Right atrium auricular region (tissue), 2 donors: ENCODE measurements at places on chromosomes 3 and 15. TPM values are rescaled to one million over a fixed set of nuclear protein-coding genes. Genes with fewer than 3 reads are reported as not detected.

- H3K27ac ChIP-seq = peak overlapping the region; percentile 92
- H3K27me3 ChIP-seq = no peaks in the 10 kb centered on the region
- peak overlapping the region; percentile 40 for H3K4me3 ChIP-seq
- no peaks in the 10 kb centered on the region for H3K36me3 ChIP-seq
- DNase-seq = no peak
Measured at GRCh38 chr15:63599401-63600000, 2.3 kb downstream of the FBXL22 start.

GRCh38 chr3:42895580-42895868 lies 10.4 kb upstream of the ZNF662 start:
- no peak for DNase-seq
- no peaks in the 10 kb centered on the region for H3K36me3 ChIP-seq
- H3K27ac ChIP-seq = no peak overlapping the region
- no peaks in the 10 kb centered on the region for H3K4me1 ChIP-seq
- H3K27me3 ChIP-seq = no peaks in the 10 kb centered on the region

GRCh38 chr3:150582620-150583019 lies 20.5 kb upstream of the SELENOT start:
- no peaks in the 10 kb centered on the region for H3K27me3 ChIP-seq
- no peak overlapping the region for H3K4me3 ChIP-seq
- H3K27ac ChIP-seq = no peak overlapping the region
- H3K36me3 ChIP-seq = peaks cover 54% of the 10 kb centered on the region
- no peak for DNase-seq

DNA sequence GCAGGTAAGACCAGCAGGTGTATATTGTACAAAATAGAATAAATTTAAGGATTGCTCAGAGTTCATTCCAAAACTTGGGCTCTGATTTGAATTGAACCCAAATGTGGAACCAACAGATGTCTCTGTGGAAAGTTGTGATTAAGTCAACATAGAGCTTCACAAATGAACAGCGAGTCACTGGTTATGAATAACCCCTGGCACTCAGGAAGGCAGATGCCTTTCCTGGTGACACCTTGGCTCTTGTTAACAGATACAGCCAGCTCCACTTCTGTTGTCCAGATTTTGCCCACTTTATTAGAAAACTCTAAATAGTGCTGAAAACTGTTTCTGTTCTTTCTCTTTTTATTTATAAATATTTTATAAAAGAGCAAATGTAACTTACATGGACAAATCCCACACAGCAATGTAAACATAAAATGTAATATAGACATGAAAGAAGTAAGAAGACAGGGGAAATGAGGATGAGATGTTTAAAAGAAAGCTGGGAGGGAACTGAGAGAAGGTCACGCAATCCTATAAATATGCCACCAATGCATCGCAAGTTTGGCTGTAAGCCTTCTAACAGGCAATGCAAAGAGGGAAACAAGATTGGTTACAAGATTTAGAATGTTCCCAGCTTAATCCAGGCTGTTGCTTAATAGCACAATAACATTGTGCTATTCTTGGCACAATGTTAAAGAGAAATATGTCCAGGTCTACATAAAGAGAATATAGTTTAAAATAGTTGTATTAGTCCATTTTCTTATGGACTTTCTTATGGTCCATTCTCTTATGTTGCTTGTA lies 495.5 kb downstream of the TAFA4 start:
- H3K27ac ChIP-seq = no peak overlapping the region
- H3K27me3 ChIP-seq = no peaks in the 10 kb centered on the region
- no peaks in the 10 kb centered on the region for H3K4me1 ChIP-seq
- H3K4me3 ChIP-seq = no peak overlapping the region
- H3K36me3 ChIP-seq = no peaks in the 10 kb centered on the region
- DNase-seq = no peak

- H3K27me3 ChIP-seq = no peaks in the 10 kb centered on the region
- H3K27ac ChIP-seq = no peak overlapping the region
- no peaks in the 10 kb centered on the region for H3K4me1 ChIP-seq
- H3K36me3 ChIP-seq = no peaks in the 10 kb centered on the region
Measured at GRCh38 chr15:60301024-60301423, 96.8 kb downstream of the ANXA2 start.

DNA sequence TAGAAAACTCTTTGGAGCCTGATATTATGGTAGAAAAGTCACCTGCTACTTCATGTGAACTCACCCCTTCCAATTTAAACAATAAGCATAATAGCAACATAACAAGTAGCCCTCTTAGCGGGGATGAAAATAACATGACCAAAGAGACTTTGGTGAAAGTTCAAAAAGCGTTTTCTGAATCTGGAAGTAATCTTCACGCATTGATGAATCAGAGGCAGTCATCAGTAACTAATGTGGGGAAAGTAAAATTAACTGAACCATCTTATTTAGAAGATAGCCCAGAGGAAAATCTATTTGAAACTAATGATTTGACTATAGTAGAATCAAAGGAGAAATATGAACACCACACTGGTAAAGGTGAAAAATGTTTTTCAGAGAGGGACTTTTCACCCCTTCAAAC lies 5.1 kb upstream of the SCG5 start:
- H3K4me1 ChIP-seq = peaks cover 2% of the 10 kb centered on the region
- no peaks in the 10 kb centered on the region for H3K36me3 ChIP-seq
- H3K27me3 ChIP-seq = no peaks in the 10 kb centered on the region
- H3K4me3 ChIP-seq = no peak overlapping the region

- H3K4me1 ChIP-seq = no peaks in the 10 kb centered on the region
- H3K27ac ChIP-seq = no peak overlapping the region
- no peaks in the 10 kb centered on the region for H3K36me3 ChIP-seq
- no peak overlapping the region for H3K4me3 ChIP-seq
Measured at GRCh38 chr3:127320529-127321121, 32.8 kb upstream of the PRR20G start.

DNA sequence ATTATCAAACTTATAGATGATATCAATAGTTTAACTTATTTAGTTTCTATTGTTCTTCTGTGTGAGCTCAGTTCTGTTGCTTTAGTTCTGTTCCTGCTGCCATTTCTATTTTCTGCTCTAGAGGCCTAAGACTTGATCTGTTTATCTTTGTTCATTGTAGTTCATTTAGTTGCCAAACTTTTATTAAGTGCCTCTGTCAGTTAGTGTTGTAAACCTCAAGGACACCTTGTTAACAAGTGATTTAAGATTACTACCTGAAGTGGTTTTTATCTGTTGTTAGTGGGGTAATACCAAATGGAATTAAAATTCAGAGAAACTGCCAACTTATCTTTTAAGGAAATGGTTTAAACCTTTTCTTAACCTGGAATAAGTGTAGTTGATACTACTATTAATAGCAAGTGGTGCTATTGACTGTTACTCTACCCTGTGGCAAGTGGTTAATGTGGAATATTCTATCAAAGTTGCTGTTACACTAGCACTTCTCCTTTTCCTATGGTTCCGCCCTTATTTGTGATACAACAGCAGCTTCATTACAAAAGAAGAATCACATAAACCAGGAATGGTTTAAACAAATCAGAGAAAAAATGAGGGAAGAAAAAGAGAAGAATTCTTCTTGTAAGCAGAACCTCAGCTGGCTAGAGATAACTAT lies 500.6 kb upstream of the GOLIM4 start:
- no peak overlapping the region for H3K4me3 ChIP-seq
- no peaks in the 10 kb centered on the region for H3K36me3 ChIP-seq
- no peaks in the 10 kb centered on the region for H3K4me1 ChIP-seq
- peak overlapping the region; percentile 46 for H3K27ac ChIP-seq

- H3K4me1 ChIP-seq = no peaks in the 10 kb centered on the region
- peak overlapping the region; percentile 86 for H3K27ac ChIP-seq
- H3K4me3 ChIP-seq = peak overlapping the region; percentile 72
- no peaks in the 10 kb centered on the region for H3K27me3 ChIP-seq
- H3K36me3 ChIP-seq = peaks cover 35% of the 10 kb centered on the region
Measured at GRCh38 chr3:50350213-50350526, 405 bp downstream of the NPRL2 start.

GRCh38 chr15:91849749-91850161 lies 3.8 kb upstream of the SLCO3A1 start:
- peaks cover 20% of the 10 kb centered on the region for H3K4me1 ChIP-seq
- no peaks in the 10 kb centered on the region for H3K36me3 ChIP-seq
- H3K4me3 ChIP-seq = no peak overlapping the region

- DNase-seq = no peak
- H3K27ac ChIP-seq = no peak overlapping the region
- H3K27me3 ChIP-seq = no peaks in the 10 kb centered on the region
- H3K4me1 ChIP-seq = no peaks in the 10 kb centered on the region
- H3K4me3 ChIP-seq = no peak overlapping the region
Measured at GRCh38 chr3:194194051-194194756, 58.3 kb downstream of the HES1 start.

SLC35A5 gene
- 16.4 TPM for total RNA-seq

RARB gene
- total RNA-seq = 22.8 TPM

TMEM212 gene
- not detected for total RNA-seq

SLC28A1 gene
- total RNA-seq = 0.12 TPM

TTC23 gene
- total RNA-seq = 14.6 TPM
